Liver (tissue), 10 donors: ENCODE measurements at places on chromosomes 6 and 20.

- H3K4me1 ChIP-seq: no peaks in the 10 kb centered on the region
- peaks cover 14% of the 10 kb centered on the region for H3K27me3 ChIP-seq
- DNase-seq: no peak
- H3K4me3 ChIP-seq: no peak overlapping the region
These were observed 3.3 kb downstream of the APCDD1L start for GRCh38 chr20:58511861-58512260.

DNA sequence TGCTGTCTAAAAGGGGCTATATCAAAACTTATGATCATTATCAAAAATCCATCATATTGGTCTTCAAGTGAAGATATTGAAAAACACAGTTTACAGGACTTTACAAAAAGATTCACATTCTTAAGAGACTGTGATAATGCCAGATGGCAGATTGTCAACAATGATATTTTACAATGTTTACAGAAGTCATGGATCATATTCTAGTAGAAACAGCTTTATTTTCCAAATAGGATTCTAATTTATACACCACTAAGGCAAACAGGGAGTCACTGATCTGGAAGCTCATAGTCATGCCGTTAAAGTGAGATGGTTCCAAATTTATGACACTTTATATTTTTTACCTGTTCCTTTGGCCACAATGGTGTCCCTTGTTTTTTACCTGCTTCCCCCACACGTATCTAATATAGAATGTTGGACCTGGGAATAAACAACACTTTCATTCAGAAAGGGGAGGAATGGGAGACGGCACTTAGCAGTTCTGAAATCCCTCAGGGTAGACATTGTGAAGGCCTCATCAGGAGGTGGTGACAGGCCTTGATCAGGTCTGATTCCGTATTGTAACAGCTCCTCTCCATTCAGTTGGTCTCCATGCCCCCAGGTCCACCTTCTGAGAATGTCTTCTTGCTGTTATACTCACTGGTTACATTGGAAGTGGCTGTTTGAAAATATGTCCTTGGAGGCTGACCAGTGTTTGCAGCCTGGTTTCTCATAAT, 228.6 kb downstream of the ADGB start:
- H3K36me3 ChIP-seq: no peaks in the 10 kb centered on the region
- no peak overlapping the region for H3K27ac ChIP-seq
- no peaks in the 10 kb centered on the region for H3K27me3 ChIP-seq
- no peak overlapping the region for H3K4me3 ChIP-seq
- H3K4me1 ChIP-seq: no peaks in the 10 kb centered on the region
- no peak for DNase-seq

DNA sequence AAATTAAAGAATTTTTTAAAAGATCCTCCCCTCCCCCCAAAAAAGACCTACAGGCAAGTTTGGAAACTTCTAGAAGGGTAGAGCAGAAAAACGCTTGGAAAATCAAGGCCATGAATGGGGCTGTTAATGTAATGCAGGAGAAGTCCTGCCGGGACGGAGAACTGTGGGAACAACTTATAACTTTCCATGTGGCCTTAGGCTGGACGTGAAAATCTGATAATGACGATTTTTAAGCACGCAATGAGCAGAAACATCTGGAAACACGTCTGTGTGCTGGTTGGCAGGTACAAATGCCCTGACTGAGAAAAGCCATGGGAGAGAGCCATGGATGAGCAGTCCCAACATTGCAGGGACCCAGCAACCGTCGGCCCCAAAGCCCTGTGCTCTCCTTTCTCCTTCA, 198.7 kb upstream of the RREB1 start:
- H3K27ac ChIP-seq: no peak overlapping the region
- H3K27me3 ChIP-seq: no peaks in the 10 kb centered on the region
- no peak for DNase-seq
- H3K4me1 ChIP-seq: no peaks in the 10 kb centered on the region

GRCh38 chr20:4811661-4812181, 90.0 kb downstream of the PRND start:
- peaks cover 14% of the 10 kb centered on the region for H3K4me1 ChIP-seq
- DNase-seq: no peak
- no peaks in the 10 kb centered on the region for H3K36me3 ChIP-seq
- no peak overlapping the region for H3K4me3 ChIP-seq

DNA sequence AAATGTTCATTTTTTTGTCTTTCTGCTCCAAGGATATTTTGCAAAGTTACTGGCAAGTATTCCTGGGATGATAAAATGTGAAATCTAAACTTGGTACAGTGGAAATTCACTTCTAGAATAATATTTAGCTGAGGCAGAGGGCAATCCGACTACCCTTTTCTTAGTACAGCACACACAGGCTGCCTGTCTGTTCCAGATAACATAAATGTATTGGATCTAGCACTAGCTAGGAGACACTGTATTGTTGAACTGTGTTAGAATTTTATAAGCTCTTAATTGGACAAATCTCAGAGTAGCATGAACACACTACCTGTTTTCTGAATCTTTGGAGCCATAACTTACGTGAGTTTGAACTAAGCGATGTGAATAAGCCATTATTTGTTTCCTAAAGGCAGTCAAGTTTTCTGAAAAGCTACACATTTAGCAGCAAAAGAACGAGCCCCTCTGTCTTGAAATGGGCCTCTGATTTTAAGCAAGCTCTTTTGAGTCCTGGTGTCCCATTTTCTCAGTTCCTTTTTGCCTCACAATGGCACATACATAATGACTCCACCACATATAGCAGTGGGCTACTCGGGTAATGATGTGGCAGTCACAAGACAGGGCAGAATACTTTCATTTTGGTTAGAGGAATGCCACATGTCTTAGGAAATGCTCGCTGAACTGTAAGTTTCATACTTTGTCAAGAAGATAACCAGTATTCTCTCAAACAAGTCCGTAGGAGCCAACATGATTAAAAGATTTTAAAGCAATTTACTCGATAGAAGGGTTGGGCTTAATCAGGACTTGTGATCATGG, 116.5 kb upstream of the ESR1 start:
- peak overlapping the region; percentile 72 for H3K27ac ChIP-seq
- H3K27me3 ChIP-seq: no peaks in the 10 kb centered on the region
- H3K36me3 ChIP-seq: no peaks in the 10 kb centered on the region

- no peaks in the 10 kb centered on the region for H3K27me3 ChIP-seq
- no peak overlapping the region for H3K4me3 ChIP-seq
- no peaks in the 10 kb centered on the region for H3K4me1 ChIP-seq
These were observed 179.7 kb downstream of the BCAS1 start for GRCh38 chr20:53890443-53891305.

DNA sequence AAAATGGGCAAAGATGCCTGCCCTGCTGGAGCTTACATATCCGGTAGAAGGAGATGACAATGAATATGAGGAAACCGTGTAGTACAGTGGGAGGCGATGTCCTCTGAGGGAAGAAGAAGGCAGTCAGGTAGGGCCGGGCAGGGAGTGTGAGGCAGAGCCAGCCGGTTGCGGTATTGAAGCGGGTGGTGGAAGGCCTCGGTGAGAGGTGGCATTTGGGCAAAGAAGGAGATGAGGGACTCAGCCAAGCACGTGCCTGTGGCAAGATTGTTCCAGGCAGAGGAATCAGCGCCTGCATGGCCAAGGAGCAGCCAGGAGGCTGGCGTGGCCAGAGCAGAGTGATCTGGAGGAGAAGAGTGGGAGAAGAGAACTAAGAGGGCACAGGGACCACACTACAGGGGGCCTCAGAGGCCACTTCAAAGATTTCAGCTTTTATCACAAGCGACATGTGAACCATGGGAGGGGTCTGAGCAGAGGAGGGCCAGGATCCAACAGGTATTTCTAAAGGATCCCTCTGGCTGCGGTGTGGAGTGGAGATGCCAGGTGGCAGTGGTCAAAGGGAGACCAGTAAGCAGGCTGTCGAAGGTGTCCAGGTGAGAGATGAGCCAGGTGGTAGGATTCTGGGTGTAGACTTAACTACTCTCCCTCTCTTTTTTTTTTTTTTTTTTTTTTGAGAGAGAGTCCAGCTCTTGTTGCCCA, 13.8 kb downstream of the MDFI start:
- no peak overlapping the region for H3K27ac ChIP-seq
- no peak overlapping the region for H3K4me3 ChIP-seq
- no peak for DNase-seq

GRCh38 chr6:7159790-7160525, 52.2 kb downstream of the RREB1 start:
- no peaks in the 10 kb centered on the region for H3K27me3 ChIP-seq
- H3K4me3 ChIP-seq: no peak overlapping the region
- H3K27ac ChIP-seq: peak overlapping the region; percentile 59
- H3K4me1 ChIP-seq: peaks cover 19% of the 10 kb centered on the region
- H3K36me3 ChIP-seq: no peaks in the 10 kb centered on the region
- no peak for DNase-seq

DNA sequence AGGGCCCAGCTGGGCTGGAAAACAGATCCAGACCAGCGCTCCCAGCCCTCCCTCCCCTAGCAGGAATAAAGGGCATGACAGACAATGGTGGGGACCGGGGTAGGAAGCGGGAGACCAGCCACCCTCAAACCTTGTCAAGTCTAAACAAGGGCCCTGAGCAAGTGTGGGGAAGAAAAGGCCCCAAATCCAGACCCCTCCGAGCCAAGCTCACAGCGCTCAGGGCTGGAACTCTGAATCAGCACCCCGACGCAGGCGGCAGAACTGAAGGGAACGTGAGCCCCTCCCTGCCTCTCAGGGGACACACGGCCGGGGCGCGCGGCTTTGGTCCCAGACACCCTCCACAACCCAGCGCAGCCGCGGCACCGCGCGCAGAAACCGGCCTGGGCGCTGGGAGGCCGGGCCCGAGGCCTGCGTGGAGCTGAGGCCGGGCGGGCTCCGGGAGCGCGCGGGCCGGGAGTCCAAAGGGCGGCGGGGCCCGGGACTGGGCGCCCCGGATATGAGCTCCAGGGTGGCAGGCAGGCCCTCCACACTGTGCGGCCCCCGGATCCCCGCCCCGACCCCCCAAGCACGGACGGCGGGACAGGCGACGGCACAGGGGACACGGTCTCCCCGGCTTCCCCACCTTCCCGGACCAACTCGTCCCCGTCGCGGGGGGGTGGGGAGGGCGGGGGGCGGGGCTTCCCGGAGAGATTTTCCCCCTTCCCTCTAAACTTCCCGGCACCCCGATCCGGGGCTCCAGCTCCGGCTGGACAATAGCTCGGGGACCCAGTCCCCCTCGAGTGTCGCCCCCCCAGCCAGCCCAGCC, 641 bp downstream of the TEAD3 start:
- DNase-seq: peak; percentile 50
- H3K4me3 ChIP-seq: peak overlapping the region; percentile 44
- peaks cover 25% of the 10 kb centered on the region for H3K4me1 ChIP-seq
- peak overlapping the region; percentile 81 for H3K27ac ChIP-seq
- H3K36me3 ChIP-seq: no peaks in the 10 kb centered on the region
- H3K27me3 ChIP-seq: no peaks in the 10 kb centered on the region

DNA sequence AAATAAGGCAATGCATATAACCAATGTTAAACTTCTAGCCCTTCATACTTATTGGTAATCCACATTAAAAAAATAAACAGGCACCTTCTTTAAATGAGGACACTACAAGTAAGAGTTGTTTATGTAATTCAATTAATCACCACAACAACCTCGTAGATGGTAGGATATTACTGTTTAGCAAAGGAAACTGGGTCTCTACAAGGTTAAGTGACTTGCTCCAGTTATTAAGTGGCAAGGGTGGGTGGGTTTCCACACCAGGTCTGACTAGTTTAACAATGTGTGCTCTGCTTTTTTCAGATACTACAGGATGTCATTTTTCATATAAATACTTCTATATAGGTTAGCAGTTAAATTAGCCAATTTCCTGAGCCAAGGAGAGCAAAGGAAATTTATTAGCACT, 129.1 kb downstream of the MAN1A1 start:
- H3K36me3 ChIP-seq: no peaks in the 10 kb centered on the region
- peaks cover 4% of the 10 kb centered on the region for H3K4me1 ChIP-seq

- no peak for DNase-seq
- H3K4me1 ChIP-seq: peaks cover 30% of the 10 kb centered on the region
- peaks cover 27% of the 10 kb centered on the region for H3K36me3 ChIP-seq
- H3K4me3 ChIP-seq: no peak overlapping the region
- no peaks in the 10 kb centered on the region for H3K27me3 ChIP-seq
These were observed 6.5 kb downstream of the SIRPA start for GRCh38 chr20:1901704-1902103.

GRCh38 chr6:4370066-4370465, 234.7 kb upstream of the ECI2 start:
- H3K27me3 ChIP-seq: no peaks in the 10 kb centered on the region
- no peak for DNase-seq
- H3K4me3 ChIP-seq: no peak overlapping the region
- H3K27ac ChIP-seq: no peak overlapping the region
- no peaks in the 10 kb centered on the region for H3K36me3 ChIP-seq

DNA sequence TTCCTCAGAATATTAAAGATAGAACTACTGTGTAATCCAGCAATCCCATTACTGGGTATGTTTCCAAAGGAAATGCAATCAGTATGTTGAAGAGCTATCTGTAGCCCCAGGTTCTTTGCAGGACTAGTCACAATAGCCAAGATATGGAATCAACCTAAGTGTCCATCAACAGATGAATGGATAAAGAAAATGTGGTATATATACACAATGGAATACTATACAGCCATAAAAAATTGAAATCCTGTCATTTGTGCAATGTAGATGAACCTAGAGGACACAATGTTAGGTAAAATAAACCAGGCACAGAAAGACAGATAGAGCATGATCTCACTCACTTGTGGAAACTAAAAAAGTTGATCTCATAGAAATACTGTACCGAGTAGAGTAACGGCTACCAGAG, 306.0 kb upstream of the MARCKS start:
- no peak overlapping the region for H3K27ac ChIP-seq
- no peaks in the 10 kb centered on the region for H3K36me3 ChIP-seq
- no peak overlapping the region for H3K4me3 ChIP-seq
- no peaks in the 10 kb centered on the region for H3K27me3 ChIP-seq
- DNase-seq: no peak
- no peaks in the 10 kb centered on the region for H3K4me1 ChIP-seq

DNA sequence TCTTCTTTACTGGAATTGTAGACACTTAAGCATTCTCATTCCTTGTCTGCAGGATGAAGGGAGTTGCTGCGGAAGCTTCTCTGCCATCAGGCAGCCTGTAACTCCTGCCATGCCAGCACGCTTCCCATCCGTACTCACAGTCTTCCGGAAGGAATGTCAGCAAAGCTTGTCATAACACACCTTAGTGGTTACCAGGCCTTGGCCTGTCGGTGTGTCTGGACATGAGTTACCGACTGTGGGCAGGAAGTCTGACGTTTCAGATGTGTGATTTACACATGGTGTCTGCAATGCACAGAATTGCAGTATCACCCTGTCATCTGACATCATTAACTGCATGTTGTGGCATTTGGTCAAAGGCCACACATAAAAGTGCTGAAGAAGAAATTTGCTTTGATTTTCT, 102.2 kb downstream of the SLC24A3 start:
- H3K27ac ChIP-seq: no peak overlapping the region
- H3K27me3 ChIP-seq: peaks cover 5% of the 10 kb centered on the region
- no peaks in the 10 kb centered on the region for H3K36me3 ChIP-seq
- no peaks in the 10 kb centered on the region for H3K4me1 ChIP-seq
- DNase-seq: no peak
